Regular cardiac myocyte (primary cell): ENCODE measurements at places on chromosomes 11 and 22. TPM values are rescaled to one million over a fixed set of nuclear protein-coding genes. Genes with fewer than 3 reads are reported as not detected.

Gene DNAJB7
- not detected in 2 replicates for total RNA-seq

Gene DCHS1
- 1.1 and 1.3 TPM in 2 replicates for total RNA-seq

Gene BACE1
- 23.1 and 27.2 TPM in 2 replicates for total RNA-seq

Gene CYB5R2
- total RNA-seq, result 3.4 and 11.5 TPM in 2 replicates

Gene SLC16A8
- 0.38 and 0.85 TPM in 2 replicates for total RNA-seq

Gene C11orf42
- not detected in 2 replicates for total RNA-seq

Gene MAP6
- 0.58 and 2.5 TPM in 2 replicates for total RNA-seq

Gene KRTAP5-10
- total RNA-seq, result not detected in 2 replicates

Gene GPHA2
- not detected in 2 replicates for total RNA-seq

Gene ANO9
- not detected in 2 replicates for total RNA-seq

Gene RASGRP2
- 2.0 TPM in 1 of 2 replicates, not detected in the other for total RNA-seq

Gene POU2AF1
- total RNA-seq, result not detected in 2 replicates

Gene SMARCB1
- total RNA-seq, result 15.5 and 33.5 TPM in 2 replicates

Gene AAMDC
- total RNA-seq, result 37.8 and 42.9 TPM in 2 replicates

Gene CALCB
- total RNA-seq, result not detected in 2 replicates

Gene FAM111B
- 2.3 and 21.9 TPM in 2 replicates for total RNA-seq

Gene SYNGR1
- total RNA-seq, result 3.8 and 14.9 TPM in 2 replicates
